ENCODE measurements at places on chromosomes 7 and 10.

- DNase-seq, result no peak
These were observed 72.9 kb upstream of the TNS3 start for GRCh38 chr7:47654672-47655298.

DNA sequence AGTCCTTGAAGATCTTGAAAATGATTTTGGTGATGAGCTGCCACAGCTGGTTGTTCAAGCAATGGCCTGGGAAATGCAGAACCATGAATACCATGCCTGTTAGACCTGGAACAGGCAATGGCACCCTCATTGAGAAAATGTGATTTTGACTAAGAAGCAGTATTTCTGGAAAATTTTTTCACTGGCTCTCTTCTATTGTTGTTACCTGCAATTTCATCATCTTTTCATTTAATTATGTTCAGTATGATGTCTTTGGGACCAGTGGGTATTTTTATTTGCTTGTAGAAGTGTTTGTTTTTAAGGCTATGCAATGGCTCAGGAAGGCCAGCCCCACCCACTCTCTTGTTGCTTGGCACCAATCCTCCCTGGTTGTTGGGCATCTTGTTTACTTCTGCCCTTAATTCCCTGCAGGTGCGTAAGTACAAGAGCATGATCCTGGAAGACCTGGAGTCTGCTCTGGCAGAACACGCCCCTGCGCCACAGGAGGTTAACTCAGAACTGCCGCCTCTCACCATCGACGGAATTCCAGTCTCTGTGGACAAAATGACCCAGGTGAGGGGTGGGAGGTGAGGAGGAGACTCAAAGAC lies 78.6 kb downstream of the NRF1 start:
- no peak for DNase-seq

DNA sequence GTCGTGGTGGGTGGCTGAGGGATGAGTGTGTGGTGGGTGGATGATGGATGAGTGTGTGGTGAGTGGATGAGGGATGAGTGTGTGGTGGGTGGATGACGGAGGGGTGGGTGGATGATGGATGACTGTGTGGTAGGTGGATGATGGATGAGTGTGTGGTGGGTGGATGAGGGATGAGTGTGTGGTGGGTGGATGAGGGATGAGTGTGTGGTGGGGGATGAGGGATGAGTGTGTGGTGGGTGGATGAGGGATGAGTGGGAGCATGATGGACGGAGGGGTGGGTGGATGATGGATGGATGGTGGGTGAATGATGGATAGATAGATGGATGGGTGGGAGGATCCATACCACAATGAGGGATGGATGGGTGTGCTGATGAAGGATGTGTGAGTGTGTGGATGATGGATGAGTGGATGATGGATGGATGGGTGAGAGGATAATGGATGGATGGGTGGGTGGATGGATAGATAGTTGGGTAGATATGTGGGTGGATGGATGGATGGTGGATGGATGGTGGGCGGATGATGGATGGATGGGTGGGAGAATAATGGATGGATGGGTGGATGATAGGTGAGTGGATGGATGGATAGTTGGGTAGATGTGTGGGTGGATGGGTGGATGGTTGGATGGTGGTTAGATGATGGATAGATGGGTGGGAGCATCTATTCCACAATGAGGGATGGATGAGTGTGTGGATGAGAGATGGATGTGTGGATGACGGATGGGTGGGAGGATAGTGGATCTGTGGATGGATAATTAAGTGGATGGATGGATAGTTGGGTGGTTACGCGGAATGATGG lies 266.8 kb downstream of the CELF2 start:
- no peak for DNase-seq

DNA sequence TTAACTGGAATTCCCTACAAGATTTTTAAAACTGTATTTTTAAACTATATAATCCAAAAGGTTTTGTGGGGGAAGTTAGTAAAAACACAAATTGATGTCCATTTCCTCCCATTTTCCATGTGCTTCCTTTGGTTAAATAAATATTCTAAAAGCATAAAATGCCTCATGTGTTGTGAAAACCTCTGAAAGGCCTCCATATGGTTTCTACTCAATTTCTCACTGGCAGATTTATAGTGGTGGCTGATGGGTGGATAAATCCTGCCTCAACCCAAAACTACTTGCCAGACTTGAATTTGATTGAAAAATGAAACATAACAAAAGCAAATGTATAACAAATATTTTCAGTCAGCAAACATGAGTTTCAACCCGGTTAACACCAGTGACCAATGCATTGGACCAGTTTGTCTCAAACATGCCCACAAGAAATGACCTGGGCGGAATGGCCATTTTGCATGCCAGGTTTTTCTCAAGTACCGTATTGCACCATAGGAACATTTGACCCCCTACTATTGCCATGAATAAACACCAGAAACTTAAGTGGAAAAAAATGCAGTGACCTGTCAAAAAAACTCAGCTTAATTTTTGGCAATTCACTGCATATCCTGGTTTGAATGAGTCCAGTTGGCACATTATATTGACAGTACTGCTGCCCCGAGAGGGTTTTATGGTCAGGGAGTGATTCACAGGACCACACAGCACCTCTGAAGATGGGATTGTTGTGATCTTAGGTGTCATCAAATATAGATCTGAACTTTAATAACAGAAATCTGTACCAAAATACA lies 454.6 kb upstream of the ANKRD30A start:
- DNase-seq, result no peak

GRCh38 chr7:157495594-157495993 lies 158.8 kb downstream of the DNAJB6 start:
- DNase-seq, result no peak

DNA sequence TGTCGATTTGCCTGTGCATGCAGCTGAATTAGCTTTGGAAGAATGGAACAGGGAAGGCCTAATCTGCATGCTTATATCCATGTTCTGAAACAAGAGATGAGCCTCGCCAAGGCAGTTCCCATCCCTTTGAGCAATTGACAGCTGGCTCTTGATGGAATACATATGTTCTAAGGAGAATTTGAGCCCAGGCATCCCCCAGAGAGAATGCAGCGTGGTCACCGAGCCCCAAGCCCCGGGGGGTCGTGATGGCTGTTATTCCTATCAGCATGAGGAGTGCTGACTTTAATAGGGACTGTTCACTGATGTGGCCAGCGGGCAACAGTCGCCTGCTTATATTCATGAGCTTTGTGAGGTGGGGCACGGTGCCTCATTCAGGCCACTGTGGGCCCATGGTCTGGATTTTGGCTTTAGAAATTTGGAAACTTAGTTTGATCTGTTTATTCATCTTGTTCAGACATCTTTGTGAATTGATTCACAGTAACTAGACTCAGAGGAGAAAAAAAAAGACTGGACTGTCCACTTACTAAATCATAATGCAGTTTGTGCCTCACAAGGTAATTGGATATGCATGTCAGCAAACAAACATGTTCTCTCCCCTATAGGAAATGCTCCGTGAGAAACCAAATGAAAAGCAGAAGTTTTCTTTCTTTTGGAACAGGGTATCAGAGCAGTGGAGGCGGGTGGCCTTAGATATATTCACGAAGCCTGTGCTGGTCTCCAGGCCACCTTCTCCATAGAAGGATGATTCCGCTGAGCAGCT lies 204.9 kb downstream of the CCDC3 start:
- no peak for DNase-seq

DNA sequence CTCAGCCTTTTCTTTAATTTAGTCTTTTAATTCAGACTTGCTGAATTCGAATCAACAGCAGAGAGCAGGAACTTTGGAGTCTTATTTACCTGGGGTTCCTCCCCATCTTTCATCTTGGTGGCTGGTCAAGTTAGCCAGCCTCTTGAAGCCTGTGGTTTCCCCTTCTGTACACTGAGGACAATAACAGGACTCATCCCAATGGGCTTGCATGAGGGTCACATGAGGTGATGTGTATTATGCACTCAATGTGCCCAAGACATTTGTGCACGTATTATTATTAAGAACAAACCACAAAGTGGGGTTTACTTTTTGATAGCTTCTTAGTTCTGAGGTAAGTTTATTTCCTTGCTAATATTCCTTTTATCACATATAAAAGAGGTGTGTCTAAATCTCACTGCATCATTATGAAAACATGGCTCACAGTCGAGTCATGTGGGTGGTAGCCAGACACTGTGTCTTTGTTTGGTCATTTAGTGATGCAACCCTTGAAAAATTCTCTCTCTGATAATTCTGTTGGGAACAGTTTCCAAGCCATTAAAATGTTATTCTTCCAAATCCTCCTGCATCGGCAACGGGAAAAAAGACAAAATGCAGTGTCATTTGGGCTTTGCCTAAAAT lies 86.5 kb upstream of the GRB10 start:
- no peak for DNase-seq

DNA sequence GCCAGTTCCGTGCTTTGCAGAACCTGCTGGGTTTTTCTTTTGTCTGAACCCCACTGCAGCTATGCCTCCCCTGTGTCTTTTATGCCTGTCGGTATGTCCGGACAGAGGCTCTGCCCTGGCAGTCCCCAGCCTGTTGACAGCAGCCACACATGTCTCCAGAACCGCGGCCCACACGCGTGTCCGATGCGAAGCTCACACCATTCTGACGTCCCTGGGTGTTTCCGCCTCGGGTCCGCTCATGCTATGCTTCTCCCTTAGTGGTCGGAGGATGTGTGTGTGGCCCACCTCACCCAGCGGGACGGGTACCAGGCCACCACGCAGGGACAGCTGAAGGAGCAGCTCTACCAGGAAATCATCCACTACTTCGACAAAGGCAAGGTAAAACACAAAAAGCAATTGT lies 164.6 kb upstream of the NPS start:
- no peak for DNase-seq

GRCh38 chr10:70254778-70255328 lies 21.6 kb upstream of the PPA1 start:
- no peak for DNase-seq

DNA sequence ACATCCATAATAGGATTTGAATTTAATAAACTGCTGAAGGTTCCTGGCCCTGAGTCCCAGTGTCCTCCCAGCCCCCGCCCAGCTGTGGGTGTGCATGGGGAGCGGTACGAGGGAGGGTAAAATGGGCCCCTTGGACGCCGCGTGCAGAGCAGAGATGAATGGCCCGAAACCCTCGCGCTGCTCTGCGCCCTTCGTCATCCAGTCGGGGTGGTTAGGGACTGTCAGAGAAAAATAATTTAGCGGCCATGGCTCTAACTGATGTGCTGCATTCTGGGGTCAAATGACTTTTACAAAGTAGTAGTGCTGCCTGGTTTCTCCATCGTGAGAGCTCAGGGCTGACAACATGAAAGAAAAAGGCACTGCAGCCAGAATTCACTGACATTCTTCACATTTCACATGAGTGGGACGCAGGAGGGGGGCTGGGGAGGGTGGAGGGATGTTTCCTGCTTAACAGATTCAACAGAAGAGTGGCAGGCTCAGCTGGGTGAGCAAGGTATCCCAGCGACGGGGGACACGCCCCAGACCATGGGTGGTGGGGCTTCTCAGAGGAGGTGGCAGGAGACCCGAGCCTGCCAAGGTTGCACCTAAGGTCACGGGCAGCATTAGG lies 304.5 kb downstream of the WDR37 start:
- no peak for DNase-seq

GRCh38 chr10:75611172-75611992 lies 180.0 kb downstream of the LRMDA start:
- peak; percentile 37 for DNase-seq

DNA sequence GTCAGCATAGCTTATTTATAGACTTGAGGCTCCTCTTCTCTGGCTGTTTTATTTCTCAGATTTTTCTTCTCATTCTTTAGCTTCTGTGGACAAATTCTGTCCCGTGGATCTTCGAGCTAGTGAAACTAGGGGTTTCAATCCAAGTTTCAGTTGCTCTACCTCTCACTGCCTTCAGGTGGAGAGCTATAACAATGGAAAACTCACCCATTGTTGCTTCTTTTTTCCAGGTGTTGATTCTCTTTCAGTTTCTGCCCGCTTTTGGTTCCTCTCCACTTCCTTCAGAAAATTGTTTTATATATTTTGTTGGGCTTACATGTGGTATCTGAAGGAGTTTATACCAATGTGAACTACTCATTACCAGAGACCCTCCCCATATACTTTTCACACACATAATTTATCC lies 266.1 kb downstream of the TCF7L2 start:
- DNase-seq, result peak; percentile 45

DNA sequence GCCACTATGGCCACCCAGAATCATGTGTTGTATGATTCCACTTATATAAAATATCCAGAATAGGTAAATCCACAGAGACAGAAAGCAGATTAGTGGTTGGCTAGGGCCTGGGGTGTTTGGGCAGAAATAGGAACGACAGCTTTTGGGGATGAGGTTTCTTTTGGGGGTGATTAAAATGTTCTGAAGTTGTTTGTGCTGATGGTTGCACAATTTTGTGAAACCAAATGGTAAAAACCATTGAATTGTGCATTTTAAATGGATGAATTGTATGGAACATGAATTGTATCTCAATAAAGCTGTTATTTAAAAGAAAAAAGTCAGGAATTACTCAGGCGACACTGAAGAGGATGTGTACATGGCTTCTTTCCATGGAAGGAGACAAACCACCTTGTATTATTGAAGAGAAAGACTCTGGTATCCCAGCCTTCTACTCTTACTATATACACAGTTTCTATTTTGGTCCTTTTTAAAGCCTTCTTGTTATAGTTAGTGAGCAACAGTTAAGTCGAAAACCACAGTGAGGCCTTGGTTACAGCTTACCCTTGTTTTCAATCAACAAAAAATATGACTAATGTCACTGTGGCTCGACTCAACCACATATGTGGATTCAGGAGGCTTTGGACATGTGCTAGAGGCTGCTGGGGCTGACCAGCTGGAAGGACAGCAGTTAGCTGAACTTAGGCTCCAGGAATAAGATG lies 57.1 kb upstream of the KMT2E start:
- DNase-seq, result peak; percentile 94

GRCh38 chr10:19961076-19962053 lies 145.1 kb downstream of the PLXDC2 start:
- DNase-seq, result no peak

DNA sequence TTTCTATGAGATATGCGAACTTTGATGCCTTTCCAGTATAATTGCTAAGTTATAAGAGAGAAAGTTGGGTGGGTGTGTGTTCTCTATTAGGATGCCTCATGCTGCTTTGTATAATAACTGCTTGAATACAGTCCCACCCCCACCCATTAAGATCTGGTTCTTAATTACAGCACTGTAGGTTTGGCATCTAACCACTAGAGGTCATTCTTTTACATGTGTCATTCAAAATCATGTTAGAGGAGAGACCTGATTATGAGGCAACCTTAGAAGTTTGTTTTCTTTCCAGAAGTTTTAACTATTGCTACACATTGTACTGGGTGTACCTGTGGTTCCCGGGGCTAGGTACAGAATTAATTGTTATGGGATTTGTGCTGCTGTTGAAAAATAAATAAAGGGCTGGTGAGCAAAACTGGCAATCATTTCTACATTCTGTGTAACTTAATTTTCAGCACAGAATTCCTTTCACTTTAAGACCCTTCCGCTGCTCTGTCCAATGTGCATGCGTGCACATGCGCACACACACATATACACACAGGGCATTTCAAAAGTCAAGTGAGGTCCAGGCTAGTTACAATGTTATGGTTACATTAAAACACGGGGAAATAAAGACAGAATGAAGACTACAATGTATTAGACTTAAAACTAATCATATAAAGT lies 1156.3 kb downstream of the SORCS3 start:
- peak; percentile 63 for DNase-seq

DNA sequence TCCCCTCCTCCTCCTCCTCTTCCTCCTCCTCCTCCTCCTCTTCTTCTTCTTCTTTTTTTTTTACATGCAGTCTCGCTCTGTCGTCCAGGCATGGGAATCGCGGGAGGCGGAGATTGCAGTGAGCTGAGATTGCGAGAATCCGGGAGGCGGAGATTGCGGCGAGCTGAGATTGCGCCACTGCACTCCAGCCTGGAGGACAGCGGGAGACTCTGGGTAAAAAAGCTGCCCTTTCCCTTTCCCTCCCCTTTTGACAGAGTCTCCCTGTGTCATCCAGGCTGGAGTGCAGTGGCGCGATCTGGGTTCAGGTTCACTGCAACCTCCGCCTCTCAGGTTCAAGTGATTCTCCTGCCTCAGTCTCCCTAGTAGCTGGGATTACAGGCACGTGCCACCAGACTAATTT lies 168.1 kb upstream of the MALRD1 start:
- no peak for DNase-seq
